Suppressor macrophage treated with lipopolysaccharide for 1 hour (primary cell): ENCODE measurements at places on chromosomes 12 and 14.
A peak's percentile ranks its signal among the peaks of the same experiment; 100 is the strongest.

GRCh38 chr12:117875744-117876435, 92.9 kb downstream of the KSR2 start:
- DNase-seq: no peak

DNA sequence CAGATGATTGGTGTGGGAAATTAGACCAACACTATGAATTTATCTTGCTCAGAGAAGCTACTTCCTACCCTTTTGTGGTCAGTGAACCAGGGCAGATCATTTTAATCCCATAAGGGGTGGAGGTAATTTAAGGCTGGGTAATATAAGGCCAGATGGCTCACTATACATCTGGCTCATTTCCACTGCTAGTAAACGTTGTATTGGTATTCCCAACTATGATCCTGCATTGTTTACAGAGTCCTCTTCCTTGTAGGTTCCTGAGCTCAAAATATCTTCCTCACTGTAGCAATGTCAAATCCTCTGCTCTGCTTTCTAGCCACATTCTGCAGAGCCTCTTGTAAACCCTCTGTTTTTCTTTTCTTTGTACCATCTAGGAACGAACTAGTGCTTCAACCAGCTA, 93.0 kb upstream of the MGAT4C start:
- no peak for DNase-seq

GRCh38 chr12:47814539-47815170, 5.0 kb downstream of the HDAC7 start:
- no peak for DNase-seq

- no peak for DNase-seq
Measured at GRCh38 chr12:131991816-131992430, 42.2 kb downstream of the EP400 start.

- no peak for DNase-seq
Measured at GRCh38 chr12:131901431-131902331, 7.3 kb downstream of the ULK1 start.

GRCh38 chr12:121240062-121240420, 30.1 kb downstream of the P2RX4 start:
- no peak for DNase-seq

DNA sequence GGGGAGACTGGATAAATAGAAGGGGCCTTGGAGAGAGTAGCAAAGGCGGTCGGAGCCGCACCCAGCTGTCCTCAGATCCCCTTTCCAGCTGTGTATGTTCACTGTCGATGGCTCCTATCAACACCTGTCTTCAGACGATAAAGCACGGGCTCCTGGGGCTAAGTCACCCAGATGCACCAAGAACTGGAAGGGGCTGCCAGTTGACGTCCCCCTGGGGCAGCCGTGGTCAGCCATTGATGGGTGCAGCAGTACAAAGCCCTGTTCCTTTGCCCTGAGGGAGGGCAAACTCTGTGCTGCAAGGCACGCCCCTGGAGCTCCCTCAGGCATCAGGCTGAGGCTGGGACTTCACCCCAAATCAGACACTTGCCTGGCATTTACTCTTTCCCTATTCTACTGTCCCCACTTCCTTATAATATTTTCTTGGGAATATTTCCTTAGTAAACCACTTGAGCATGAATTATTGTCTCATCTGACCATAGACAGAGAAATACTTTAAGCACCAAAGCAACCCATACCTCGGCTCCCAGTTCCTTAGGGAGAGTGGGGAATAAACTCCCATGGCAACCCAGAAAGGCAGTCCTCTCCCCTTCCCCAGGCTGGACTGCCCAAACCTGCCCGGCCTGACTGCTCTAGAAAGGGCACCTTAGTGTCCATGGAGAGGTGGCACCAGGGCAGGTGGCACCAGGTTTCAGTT, 59.6 kb upstream of the SCN8A start:
- no peak for DNase-seq

DNA sequence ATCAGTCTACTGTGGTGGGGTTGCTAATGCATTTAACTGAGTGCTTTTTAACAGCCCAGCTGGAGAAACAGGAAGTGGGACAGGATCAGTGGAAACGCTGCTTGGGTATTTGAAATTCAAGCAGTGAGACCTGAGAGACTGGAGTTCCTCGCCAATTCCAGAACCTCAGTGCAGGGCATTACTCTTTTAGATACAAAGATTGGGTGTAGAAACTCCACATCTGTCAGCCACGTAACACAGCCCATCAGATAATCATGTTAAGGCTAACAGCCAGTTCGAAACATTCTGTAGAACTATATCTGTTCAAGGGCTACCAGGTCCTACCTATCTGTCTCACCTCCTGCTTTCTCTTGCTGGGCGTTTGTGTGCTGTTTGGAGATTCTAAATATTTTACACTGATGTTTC, 45.5 kb downstream of the RAD52 start:
- no peak for DNase-seq

DNA sequence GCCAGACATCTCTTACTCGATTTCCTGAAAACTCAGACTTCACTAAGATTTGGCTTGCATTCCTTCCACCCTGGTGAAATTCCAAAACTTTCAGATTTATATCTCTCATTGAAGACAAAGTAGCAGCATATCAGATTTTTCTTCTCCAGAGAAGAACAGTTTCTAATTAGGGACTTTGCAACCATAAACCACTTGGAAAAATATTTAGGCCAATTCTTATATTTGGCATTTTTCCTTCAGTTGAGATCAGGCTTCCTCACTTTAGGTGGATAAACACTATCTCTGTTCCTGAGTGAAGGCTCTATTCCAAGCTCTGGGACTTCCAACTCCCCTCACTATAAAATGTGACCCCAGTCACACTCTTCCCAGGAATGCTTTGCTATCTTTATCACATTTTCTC, 1434.3 kb upstream of the FLRT2 start:
- no peak for DNase-seq

- no peak for DNase-seq
Measured at GRCh38 chr14:77009014-77009413, 19.5 kb downstream of the IRF2BPL start.

- DNase-seq: no peak
Measured at GRCh38 chr12:46522071-46522470, 149.5 kb upstream of the SLC38A2 start.

GRCh38 chr14:105538481-105539049, 12.2 kb downstream of the TMEM121 start:
- no peak for DNase-seq

DNA sequence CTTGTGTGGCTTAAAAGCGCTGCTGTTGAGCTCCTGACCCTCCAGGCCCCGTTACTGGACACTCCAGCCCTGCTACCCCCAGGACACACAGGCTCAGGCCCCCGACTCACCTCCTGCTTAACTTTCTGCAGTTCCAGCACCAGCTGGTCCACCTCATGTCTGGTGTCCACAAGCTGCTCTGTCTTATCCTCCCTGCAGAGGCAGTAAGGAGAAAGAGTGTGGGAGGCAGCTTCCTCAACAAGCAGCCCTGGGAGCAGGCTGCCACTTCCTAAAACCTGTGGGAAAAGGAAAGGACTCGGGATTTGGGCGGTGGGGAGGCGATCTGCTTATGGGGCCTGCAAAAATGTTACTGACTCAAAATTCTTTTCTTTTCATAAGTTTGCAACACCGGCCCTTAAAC, 79.2 kb downstream of the CCDC88C start:
- peak; percentile 63 for DNase-seq

DNA sequence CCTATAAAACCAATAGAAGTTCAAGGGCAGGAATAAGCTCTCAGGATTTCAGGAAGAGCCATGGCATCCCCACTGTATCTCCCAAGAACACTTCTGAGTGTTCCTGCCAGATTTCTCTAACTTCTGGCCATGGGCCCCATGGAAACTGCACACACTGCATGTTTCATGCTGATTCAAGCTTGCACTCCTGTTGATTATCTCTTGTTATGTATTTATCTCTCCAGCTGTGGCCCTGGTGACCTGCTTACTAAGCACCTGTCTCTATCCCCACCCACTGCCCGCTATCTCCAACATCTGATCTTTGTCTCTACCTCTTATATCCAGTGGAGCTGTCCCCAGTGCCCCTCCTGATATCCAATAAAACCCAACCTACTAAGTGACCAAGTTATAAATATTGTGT, 285.3 kb downstream of the PDZRN4 start:
- no peak for DNase-seq

GRCh38 chr14:64987438-64987767, 708 bp downstream of the FNTB start:
- DNase-seq: no peak

- no peak for DNase-seq
Measured at GRCh38 chr12:76568888-76569551, 9.4 kb upstream of the OSBPL8 start.

GRCh38 chr12:8685051-8685450, 12.7 kb upstream of the RIMKLB start:
- no peak for DNase-seq

GRCh38 chr12:94469522-94469921, 9.9 kb upstream of the CEP83 start:
- no peak for DNase-seq

DNA sequence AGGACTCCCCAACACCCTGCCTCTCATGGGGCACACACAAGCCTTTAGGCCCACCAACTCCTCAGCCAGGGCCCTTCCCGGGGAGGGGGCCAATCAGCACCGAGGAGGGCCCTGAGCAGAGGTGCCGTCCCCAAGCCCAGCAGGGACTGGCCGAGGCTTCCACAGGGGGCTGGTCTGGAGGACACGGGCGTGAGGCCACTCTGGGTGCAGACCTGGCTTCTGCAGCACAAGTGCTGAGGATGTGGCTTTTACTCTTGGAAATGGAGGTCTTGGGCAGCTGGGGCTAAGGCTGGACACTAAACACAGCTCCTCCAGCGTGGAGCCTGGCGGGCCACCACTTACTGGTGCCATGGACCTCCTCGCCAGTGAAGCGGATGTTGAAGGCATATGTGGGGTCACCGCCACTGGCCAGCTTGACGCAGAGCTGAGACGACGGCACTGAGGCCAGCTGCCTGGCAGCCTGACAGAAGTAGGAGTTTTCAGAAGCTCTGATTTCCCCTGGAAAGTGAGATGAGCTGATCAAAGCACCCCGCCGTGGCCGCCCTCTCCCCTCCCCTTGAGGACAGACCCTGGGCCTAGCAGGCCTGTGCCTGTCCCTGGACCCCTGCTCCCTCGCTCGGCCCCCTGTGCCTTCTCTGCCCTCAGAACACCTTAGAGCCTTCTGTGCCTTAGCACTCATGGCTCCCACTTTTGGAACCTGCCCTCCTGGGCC, 44.0 kb downstream of the TRAFD1 start:
- no peak for DNase-seq

DNA sequence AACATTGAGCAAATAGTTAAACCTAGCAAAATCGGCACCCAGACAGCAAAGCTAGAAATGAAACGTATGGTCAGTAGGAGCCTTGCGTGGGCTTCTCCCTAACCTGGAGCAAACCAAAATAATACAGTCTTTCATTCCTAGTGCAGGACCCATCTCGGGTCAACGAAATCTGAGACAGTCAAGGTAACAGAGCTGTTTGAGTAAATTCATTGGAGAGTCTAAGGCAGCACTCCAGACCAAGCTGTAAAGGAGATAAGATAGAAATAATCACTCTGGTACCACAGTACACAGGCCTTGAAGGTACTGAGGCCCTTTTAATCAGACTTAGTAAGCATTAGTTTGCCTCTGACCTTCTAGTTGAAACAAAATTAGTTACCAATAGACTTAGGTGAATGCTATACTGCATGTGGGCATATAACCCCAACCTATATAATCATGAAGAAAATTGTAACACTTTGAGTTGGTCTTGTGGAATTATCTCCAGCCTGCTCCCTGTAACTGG, 54.4 kb upstream of the BICD1 start:
- no peak for DNase-seq

DNA sequence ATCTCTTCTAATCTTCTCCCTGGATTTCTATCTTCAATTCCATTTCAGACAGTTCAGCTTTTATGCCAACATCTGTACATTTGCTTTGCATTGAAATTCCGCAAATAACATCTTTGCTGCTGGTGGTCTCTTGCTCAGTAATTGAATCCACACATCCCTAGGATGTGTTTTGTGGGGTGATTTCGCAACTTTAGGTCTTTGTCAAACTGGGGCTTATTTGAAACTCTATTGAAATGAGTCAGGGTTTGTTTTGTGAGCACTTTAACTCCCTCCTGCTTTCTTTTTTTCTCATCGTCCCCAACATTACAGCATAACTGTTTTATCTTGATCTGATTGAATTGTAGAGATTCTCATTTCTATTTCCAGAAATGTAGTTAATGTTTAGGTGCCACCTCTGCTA, 404.3 kb downstream of the NPAS3 start:
- DNase-seq: no peak

DNA sequence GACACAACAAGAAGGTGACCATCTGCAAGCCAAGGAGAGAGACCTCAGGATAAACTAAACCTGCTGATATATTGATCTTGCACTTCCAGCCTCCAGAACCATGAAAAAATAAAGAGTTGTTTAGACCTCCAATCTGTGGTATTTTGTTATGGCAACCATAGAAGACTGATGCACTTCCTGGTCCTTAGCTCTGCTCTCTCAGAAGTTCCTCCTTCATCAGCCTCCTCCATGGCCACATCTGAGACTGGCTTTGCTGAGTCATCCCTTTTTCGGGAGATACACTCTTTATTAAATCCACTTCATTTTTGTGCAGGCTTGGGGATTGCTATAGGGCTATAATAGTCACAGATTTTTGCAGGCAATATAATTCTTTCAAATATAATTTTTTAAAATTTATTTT, 89.6 kb upstream of the ATF7IP start:
- DNase-seq: no peak

- DNase-seq: no peak
Measured at GRCh38 chr12:57176846-57177245, 29.4 kb upstream of the LRP1-AS start.

- DNase-seq: no peak
Measured at GRCh38 chr12:33944703-33945437, 77.4 kb upstream of the ALG10 start.

- no peak for DNase-seq
Measured at GRCh38 chr14:57189070-57189469, 79.6 kb downstream of the EXOC5 start.

- peak; percentile 8 for DNase-seq
Measured at GRCh38 chr12:25644979-25645378, 91.9 kb upstream of the LMNTD1 start.

DNA sequence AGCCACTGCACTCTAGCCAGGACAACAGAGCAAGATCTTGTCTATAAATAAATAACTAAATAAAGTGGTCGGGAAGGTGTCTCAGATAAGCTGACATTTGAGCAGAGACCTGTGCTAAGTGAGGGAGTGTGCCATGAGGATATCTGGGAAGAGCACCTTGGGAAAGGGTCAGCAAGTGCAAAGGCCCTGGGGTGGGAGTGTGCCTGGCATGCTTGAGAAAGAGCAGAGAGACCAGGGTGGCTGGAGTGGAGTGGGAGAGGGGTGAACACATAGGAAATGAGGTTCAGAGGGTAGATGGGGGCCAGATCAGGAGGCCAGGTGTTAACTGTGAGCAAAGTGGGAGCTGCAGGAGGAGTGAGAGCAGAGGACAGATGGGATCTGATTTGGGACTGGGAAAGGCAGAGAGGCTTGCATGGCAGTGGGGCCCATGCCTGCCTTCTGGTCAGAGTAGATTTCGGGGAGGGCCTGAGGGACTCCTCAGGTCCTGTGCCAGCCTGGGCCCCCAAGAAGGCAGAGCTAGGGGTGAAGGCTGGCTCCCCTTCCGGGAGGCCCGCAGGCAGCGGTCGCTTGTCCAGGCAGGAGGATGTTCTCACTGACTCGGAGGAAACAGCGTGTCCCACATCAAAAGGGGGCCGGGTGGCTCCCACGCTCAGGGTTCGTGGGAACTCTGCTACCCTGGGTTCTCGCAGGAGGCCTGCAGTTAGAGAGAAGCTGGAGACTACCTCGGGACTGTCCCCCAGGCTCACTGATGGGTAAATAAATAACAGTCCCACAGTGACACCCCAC, 32.6 kb downstream of the DTX1 start:
- DNase-seq: no peak

GRCh38 chr12:95972832-95973456, 23.2 kb downstream of the HAL start:
- no peak for DNase-seq
